ENCODE measurements at places on chromosomes 7 and 10.

GRCh38 chr10:128230401-128230800 is 104.2 kb upstream of the MKI67 start:
- no peak for DNase-seq

GRCh38 chr10:5800782-5801181 is 12.5 kb downstream of the GDI2 start:
- no peak for DNase-seq

- DNase-seq = no peak
Measured at GRCh38 chr7:84058311-84059076, 136.1 kb downstream of the SEMA3A start.

- DNase-seq = no peak
Measured at GRCh38 chr7:108604307-108605077, 34.8 kb downstream of the DNAJB9 start.

DNA sequence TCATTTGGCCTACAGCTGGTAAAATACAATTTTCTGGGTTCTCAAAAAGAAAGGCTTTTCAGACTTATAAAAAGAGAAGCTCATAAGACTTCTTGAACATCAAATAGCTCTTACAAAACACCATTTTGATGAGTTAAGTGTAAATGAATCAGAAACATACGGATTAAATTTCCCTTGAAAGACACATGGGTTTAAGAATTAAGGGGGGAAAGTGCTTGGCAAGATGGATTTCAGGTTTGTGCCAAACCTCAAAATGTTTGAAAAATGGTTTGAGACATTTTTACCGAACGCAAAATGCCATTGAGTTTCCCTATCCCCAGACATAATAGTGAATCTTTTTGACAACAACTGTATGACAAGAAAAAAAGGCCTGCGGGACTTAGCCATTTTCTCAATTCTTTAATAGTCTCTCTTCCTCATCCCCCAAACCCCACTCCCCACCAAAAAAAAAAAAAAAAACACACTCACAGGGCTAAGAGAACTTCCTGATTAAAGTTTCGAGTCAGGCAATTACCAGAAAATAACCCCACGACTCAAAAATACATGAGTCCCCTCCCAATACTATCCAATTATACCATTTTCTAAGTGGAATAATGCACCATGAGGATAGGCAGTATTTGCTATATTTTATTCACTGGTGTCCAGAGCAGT is 260.1 kb downstream of the TRIL start:
- DNase-seq = no peak

DNA sequence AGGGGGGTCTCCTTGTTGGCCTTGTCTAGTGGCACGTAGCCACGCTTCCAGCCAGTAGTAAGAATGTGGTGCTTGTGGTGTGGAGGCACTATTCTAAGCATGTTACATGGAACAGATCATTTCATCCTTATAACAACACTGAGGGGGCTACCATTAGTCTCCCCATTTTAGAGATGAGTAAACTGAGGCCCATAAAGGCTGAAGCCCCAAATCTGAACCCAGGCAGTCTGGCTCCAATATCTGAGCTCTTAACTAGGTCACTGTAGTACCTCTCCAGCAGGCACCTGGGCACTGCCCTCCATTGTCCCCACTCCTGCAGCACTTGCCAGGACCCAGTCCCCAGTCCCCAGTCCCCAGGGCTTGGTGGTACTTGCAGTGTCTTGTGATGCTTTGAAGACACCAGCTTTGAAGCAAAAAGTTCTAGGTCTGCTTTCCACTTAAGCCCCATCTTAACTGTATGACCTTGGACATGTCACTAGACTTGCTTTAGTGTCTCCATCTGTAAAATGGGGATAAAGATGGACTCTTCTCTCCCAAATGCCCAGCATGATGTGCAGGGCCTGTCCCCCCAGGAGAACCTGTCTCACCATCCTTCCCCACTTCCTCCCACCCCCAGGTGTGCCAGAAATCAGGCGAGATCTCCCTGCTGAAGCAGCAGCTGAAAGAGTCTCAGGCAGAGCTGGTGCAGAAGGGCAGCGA is 6.4 kb downstream of the LZTS2 start:
- DNase-seq = no peak

DNA sequence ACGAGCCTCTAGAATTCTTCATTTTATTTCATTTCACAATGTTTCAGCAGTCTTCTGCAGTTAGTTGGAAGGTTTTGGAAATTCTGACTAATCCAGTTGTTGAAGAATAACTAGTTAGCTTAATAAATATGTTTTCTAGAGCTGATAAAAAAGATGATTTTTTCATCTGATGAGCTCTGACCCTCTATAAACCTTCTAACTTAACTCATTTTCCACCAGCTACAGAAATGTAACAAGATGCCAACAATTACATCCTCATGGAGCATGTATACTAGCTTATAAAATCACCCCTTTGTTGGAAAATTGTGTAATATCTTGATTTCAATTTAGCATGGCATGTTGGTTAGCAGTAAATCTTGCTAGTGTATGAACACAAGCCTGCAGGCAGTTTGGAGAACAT is 33.1 kb downstream of the KAT6B start:
- no peak for DNase-seq

GRCh38 chr10:70906953-70907636 is 18.7 kb upstream of the PCBD1 start:
- DNase-seq = no peak

DNA sequence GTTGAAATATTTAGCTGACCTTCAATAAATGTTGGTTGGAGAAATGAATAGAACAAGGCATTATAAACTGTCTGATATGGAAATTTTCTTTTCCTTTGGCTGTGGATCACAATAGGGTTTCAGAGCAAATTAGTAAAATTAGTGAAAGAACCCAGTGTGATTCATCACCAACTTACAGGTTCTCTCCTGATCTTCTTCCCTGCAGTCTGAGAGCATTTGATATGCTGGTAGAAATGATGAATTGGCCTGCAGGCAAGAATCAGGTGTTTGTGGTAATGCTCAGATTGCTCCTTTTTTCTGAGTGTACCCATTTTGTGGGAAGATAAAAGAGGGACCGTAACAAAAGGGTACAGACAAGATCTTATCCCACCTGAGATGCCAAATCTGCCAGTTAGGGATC is 51.9 kb downstream of the BTAF1 start:
- no peak for DNase-seq

Data from stimulated activated CD8-positive, alpha-beta memory T cell treated with anti-CD3 and anti-CD28 coated beads, Interleukin-15, amount 100 ng/mL, for 4 hours (primary cell).